ENCODE measurements at places on chromosomes 3 and 15. TPM values are rescaled to one million over a fixed set of nuclear protein-coding genes. Genes with fewer than 3 reads are reported as not detected.
A peak's percentile ranks its signal among the peaks of the same experiment; 100 is the strongest.

- DNase-seq = no peak
Observed at GRCh38 chr15:39125904-39126303, 455.0 kb upstream of the THBS1 start.

- no peak for DNase-seq
Observed at GRCh38 chr3:143258692-143259091, 139.1 kb downstream of the CHST2 start.

DNA sequence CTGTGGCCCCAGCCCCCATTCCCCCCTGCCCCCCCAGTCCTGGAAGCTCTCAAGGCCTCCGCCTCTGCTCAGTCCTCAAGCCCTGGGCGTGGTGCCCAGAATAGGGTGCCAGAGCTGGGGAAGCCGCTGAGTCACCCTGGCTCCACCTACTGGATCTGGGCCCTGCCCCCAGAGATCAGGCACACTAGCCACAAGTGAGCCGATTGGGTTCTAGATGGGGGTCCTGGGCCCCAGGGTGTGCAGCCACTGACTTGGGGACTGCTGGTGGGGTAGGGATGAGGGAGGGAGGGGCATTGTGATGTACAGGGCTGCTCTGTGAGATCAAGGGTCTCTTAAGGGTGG, 5.7 kb downstream of the EIF4G1 start:
- DNase-seq = no peak

GRCh38 chr3:23540600-23540999, 265.2 kb upstream of the UBE2E1 start:
- no peak for DNase-seq

DNA sequence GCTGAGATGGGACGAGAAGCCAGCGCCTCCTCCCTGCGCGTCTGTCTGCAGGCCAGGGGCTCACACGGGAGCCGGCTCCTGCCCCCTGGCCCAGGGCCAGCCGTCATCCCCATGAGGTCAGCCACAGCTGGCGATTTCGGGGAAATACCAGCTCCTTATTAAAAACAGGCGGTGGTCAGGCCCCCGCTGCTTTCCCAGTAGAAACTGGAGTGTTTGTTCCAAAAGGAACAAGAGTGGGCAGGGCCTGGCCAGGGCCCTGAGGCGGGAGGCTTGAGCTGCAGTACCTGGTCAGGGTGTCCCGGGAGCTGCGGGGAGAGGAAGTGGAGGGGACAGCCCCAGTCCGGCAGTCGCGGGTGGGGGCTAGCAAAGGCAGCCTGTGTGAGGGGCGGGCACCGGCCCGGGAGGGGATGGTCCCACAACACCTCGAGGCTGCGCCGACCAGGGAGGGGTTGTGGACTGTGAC, 17.8 kb downstream of the MYL3 start:
- DNase-seq = peak; percentile 25

The SERINC4 gene
- 0.61 TPM for polyA plus RNA-seq

DNA sequence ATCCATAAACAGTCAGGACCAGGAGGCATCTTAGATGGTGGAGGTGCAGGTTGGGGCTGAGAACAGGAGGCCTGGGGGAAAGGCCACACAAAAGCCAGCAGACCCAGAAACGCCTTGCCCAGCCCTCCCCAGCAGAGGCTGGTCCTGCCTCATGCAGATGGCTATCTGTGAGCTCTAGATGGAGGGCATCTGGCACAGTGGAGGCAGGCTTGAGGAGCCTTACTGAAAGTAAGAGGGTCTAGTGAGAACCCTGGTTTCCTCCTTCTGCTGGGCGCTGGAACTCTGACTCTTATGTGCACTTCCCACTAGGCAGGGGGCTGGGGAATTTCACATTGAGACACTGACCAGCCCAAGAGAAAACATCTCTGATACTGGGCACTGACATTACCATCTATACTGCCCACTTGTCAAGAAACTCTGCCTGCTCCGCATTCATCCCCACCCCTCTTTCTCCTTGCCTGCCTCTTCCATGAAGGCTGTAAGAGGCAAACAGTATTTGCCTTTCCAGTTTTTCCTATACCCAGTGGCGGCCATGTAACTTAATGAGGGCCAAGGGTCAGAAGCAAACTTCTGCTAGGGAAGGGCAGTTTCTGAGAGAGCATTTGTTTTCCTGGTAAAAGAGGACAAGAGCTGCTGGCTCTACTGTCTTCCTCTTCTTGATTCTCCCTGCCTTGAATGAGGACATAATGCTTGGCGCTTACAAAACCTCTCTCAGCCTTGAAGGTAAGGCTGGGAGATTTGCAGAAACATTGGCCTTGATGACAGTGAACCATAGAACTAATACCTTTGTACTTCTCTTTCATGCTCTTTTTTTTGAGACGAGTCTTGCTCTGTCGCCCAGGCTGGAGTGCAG, 4.4 kb upstream of the SCN5A start:
- no peak for DNase-seq

DNA sequence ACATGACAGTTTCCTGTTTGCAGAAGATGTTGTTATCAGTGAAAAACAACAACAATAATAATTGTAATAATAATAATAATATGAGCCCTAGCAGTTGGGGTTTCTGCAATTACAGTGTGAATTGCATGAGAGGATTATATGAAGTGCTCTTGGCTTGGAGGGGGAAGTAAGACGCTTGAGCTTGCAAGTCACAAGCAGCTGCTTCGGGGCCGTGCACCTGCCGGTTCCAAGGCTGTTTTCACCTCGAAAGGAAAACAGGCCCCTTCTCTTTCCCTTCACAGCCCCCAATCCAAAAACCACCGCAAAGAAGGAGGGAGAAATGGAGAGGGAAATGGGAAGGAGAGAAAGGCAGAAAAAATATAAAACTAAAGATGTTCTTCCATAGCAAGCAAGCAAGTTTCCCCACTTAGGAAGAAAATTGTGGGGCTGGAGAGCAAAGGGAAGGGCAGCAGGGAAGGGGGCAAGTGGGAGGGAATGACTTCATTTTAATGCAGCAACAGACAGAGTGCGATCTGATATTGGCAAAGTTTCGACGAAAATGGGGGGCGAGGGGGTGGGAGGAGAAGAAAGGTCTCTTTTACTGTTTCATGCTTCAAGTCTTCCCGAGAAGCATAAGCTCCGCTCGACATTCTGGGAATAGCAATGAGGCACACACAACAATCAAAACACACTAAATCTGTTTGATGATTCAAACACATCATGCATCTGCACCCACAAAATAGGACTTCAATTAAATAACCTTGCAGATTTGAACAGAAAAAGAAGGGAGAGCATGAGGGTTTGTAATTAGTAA, 284.2 kb upstream of the ATP11B start:
- DNase-seq = no peak

DNA sequence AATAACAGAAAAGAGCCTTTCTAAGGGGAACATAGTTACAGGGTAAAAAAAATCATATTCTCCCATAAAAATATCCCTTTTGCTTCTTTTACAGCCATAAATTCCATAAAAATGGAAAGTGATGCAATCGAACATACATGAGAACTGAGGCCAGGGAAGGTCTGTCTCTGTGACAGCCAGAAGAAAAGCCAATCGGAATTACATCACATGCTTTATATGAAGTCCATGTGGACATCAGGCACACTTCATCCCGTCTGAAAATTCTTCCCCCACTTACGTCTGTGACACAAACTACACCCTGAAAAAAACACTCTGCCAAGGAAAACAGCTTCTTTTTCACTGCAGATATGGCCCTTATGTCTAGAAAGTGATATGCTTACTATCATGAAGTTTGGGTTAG, 323.5 kb downstream of the ERC2 start:
- DNase-seq = peak; percentile 31

The CEMIP gene
- 0.25 TPM for polyA plus RNA-seq

GRCh38 chr3:147090461-147090860, 315.9 kb downstream of the ZIC4 start:
- no peak for DNase-seq

- DNase-seq = no peak
Observed at GRCh38 chr15:40052604-40053003, 13.6 kb upstream of the SRP14 start.

- DNase-seq = no peak
Observed at GRCh38 chr3:135736740-135737139, 228.8 kb upstream of the PPP2R3A start.

The GPR149 gene
- polyA plus RNA-seq = not detected

GRCh38 chr15:95470529-95470928, 860.0 kb upstream of the NR2F2 start:
- no peak for DNase-seq

The ACTC1 gene
- polyA plus RNA-seq = 1,546 TPM

DNA sequence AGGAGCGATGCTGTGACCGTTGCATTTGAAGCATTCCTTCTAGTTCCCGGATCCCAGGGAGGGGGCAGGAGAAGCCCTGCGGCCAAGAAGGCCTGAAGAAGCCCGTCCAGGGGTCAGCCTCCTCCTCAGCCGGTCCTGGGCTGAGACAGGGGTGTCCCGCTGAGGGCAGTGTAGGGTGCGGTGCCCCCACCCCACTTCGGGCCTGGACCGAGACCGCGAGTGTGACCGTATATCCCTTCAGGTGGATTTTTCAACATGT, 2.8 kb downstream of the OCA2 start:
- no peak for DNase-seq

GRCh38 chr3:57826952-57827723, 71.0 kb downstream of the SLMAP start:
- DNase-seq = no peak

DNA sequence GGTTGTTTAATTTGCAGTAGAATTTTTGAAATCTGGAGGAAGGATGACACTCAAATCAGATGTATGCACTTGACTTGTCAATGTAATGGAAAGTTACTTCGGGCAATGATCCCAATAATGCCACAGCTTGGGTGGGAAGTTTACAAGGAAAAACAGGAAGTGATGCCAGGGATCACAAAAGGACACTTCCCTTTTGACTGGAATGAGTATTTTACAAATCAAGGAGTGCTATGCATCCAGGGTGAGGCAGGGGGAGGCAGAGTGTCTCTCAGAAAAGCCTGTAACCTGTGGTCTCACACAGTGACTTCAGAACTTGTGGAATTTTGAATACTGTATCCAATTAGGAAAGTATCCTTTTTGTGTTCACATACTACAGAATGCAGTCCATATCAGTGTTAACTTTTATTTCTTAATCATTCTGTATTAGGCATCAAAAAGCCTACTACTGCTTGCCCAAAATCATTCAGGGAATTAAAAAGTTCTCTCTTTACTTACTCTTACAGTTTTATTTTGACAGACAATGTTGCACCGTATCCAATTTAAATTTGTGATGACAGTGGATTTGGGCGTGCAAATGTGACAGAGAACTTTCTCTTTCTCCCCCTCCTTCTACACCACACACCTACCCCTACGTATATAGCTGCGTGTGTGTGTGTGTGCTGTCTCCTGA, 445.1 kb downstream of the MECOM start:
- no peak for DNase-seq

GRCh38 chr15:86028961-86029360, 50.7 kb upstream of the AGBL1 start:
- no peak for DNase-seq

DNA sequence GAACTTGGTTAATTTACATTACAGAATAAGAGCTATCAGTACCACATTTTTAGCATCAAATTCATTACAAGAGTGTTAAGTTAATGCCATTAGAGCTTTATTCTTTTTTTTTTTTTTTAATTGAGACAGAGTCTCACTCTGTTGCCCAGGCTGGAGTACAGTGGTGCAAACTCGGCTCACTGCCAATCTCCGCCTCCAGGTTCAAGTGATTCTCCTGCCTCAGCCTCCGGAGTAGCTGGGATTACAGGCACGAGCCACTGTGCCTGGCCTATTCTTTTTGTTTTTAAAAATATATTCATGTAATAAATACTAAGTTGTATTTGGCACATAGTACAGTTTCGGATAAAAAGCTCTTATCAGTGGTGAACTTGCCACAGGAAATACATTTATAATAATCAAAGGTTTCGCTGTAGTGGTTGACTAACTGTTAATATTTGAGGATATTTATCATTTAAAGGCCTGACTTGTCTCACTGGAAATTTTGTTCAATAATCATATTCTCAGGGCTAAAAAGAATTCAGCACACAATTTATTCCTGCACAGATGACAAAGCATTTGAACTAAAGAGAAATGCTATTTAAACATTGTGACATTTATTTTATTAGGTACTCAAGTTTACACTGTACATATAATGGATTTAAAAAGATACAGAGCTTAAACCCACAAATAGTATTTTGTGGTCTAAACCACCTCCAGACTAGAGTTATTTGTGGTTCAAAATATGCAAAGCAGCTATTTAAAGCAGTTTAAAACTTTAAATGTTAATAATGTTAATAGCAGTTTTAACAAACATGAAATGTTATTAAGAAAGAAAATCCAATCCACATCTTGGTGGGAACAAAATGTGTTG, 6.1 kb upstream of the LEKR1 start:
- no peak for DNase-seq

DNA sequence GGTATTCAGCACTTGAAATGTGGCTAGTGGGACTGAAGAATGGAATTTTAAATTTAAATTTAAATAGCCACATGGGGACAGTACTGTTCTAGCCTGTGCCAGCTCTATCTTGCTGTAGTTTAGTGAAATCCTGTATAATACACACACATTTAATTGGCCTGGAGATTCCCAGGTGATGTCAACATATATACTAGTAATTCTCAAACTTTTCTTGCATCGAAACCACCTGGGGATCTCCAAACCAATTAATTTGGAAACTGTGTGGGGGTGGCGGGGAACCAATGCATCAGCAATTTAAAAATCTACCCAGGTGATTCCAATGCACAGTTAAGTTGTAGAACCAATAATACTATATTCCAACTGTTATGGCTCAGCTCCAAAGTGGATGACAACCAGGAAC, 228.9 kb upstream of the MRPL3 start:
- no peak for DNase-seq

DNA sequence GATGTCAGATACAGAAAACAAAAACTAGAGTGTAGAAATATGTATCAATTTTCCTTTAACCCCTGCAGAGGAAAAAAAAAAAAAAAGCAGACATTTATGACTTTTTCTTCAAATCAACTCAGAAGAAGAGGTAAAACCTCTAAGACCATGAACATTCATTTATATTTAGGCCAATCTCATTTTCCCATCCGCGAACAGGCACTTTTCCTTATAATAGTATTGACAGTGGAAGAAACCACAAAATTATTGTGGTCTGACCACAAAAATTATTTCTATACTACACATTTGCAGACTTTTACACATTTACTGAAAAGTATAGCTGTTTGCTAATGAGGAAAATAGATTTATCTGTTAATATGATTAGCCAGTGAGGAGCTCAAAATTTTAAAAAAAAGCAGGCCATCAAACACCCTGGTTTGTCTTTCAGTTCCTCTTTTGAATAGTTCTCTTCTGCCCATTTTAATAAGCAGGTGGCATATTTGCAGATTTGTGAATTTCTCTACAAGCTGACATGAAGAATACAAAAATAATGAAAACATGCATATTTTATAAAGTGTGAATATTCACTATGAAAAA, 5.7 kb downstream of the OSBPL11 start:
- no peak for DNase-seq

The HTR3E gene
- not detected for polyA plus RNA-seq

DNA sequence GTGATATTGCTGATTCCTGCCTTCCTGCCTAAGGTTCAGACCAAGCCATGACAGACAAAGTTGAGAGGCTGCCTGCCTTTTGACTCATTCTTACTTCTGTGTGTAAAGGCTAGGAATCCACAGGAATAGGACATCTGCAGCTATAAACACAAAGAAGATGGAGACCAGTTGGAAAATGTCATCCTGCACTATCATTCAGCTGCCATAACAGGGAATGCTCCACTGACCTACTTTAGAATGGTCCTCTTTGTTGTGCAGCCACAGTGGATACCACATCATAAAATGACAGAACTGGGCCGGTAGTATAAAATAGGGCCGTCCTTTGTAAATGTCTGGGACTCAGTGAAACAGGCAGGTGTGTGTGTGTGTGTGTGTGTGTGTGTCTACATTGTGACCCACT, 75.1 kb downstream of the STAC start:
- no peak for DNase-seq

The CLDN16 gene
- 0.16 TPM for polyA plus RNA-seq
